ENCODE measurements at places on chromosomes 3 and 15.

DNA sequence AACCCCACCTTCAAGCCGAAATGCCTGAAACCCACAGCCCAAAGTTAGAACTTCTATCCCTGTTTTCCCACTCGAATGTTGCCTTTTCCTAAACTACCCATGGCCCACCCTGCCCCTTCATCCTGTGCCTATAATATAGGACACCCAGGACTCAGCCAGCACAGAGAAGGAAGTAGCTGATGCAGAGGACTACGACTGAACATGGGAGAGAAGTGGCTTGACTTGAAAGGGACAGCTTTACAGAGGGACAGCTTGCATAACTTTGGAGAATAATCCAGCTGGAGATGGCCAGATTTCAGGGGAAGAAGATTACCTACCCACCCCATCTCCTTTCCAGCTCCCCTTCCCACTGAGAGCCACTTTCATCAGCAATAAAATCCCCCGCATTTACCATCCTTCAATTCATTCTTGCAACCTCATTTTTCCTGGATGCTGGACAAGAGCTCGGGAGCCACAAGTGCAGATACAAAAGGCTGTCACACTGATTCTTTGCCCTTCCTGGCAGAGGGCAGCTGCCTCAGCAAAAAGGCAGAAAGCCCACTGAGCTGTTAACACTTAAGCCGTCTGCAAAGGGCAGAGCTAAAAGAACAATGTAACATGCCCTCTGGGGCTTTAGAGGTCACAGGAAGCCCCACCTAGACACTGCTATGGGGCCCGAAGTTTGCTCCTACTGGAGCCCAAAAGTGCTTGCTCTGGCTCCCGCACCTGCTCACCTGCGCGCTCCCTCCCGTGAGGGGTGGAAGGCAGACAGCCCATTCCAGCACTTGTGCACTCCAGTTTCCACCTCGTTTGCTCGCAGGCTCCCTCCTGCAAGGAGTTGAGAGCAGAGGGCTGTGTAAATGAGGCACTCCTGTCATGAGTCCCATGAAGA lies 224.0 kb downstream of the TBC1D5 start:
- no peak for DNase-seq

- no peak for DNase-seq
These were observed 359.3 kb downstream of the IGSF11 start for GRCh38 chr3:118675305-118675704.

GRCh38 chr3:184368116-184368515 lies 6.6 kb downstream of the POLR2H start:
- no peak for DNase-seq

GRCh38 chr3:67418426-67419217 lies 235.8 kb downstream of the SUCLG2 start:
- no peak for DNase-seq

DNA sequence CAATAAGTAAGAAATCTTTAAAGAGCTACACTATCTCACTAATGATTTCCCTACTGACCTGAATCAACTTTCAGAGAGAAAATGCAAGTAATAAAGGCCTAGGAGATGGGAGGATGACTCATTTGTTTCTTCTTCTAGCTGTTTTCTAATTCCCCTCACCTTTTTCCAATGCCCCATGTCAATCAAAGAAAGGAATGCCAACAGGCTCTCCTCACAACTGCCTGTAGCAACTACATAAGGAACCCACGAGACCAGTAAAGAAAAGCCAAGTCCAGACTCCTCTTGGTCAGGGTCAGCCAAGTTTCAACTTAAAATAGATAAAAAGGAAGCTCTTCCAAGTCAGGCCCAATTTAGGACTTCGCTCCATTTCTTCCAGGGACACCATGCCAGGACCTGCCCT lies 201.9 kb downstream of the TNIK start:
- no peak for DNase-seq

- DNase-seq, result no peak
These were observed 65.9 kb upstream of the PLXND1 start for GRCh38 chr3:129672412-129672811.

DNA sequence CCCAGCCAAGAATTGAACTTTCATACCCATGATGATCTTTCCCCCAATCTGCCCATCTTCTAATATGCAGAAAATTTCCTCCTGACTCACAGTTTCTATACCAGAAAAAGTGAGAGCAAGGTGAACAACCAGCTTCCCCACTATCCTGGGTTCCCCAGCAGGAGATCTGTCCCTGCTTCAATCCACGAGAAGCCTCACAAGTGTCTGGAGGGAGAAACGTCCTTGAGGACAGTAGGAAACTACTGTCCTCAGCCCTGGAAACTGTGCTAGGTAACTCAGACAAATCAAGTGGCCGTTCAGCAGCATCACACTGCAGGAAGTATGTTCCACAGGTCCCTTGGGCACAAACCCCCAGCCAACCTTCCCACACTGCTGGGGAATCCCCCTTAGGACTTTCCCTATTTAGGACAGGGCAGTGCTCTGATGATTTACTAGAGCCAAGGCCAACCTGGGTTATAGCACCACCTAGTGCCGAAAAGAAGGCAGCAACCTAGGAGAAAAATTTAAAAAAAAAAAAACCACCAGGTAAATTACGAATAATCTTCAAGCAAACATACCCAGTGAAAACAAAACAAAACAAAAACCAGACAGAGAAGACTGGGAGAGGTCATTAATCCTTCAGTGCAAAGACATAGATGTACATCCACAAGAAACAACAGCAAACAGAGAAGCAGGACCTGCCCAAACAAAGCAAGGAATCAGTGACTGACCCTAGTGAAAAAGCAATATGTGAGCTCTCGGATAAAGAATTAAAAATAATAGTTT lies 36.0 kb downstream of the MORC1 start:
- DNase-seq, result peak; percentile 48

DNA sequence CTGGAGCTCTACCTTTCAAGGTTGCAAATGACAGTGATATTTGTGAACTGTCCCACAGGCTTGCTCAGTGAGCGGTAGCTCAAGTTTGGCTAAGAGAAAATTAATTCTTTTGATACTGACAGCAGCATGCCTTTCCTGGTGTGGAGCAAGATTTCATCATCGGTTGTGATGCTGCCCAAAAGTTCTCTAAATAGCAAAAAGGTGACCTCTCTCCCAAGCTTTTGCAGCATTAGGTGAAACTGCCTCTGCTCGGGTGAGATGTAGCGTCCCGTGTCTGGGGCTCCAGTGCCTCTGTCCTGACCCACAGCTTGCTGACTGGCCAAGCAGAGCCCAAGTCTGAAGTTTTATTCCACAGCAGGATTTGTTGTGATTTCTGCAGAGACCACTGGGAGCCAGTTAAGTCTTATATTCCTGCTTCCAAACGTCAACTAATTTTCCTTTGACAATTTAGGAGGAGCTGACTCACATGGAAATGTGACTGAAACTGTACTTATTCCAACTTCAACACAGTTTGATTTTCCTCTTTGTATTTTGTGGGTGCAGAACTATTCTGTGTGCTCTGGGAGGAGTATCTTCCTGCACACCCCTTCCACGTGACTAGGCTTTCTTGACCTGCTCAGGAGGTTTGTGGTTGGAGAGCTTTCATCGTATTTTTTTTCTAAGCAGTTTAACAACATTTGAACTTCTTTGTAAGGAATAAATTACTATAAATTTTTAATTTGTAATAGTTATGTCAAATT lies 5.9 kb downstream of the SYNM start:
- no peak for DNase-seq

DNA sequence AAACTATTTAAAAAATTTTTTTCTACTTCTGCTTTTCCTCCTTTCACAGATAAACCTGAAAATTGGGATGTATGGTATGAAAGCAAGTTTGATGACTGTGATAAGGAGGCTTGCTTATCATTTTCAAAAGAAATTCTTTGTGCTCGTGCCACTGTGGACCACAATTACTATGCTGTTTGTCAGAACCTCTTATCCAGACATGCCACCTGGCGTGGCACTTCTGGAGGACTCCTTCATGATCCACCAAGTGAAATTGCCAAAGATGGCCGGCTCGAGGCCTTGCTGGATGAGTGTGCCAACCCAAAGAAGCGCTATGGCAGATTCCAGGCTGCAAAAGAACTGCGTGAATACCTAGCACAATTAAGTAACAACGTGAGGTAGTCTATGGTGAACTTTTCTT lies 17.8 kb downstream of the DIPK2A start:
- DNase-seq, result no peak

GRCh38 chr15:65856821-65857455 lies 12.4 kb upstream of the RAB11A start:
- DNase-seq, result peak; percentile 83
